AG10803 (cell line): ENCODE measurements at places on chromosomes 12 and 14.

DNA sequence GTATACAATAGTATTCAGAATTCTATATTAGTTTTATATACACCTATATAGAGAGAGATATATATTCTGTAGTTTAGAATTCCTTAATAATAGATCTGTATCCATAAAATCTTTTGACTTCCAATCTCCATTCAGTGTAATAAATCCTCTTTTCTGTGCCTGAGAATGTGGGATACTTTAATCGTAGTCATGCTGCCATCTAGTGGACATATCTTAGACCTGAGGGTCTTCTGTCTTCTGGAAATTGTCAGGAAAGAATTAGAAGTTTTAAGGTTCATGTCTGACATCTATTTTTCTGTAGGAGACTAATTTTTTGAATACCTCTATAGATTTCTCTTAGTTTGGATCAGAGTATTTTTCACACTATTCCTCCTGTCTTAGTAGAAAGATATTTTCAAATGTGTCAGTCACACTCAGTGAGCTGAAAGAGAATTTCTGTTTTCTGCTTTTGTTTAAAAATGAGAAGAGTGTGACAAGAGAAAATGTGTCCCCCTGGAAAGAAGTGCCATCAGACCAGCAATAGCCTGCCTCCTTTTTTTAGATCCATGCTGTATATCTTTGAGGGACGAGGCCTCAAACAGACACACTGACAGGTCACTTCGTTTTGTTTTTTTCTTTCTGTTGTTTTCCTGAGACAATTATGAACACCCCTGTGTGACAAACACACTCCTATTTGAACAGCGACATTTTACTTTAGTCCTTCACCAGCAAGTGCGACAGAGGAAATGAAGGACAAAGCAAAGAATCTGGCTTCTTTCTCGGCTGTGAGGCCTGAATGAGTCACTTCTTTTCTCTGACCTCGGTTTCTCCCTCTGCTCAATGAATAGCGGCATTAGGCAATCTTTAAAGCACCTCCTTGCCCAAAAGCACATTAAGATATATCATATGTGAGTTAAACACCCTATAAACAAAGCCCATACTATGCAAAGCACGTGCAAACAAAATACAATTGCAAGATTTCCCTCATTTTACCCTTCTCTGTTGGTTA, 96.3 kb downstream of the GALC start:
- DNase-seq, result peak; percentile 54

GRCh38 chr12:84079626-84080025, 833.0 kb downstream of the SLC6A15 start:
- DNase-seq, result peak; percentile 18

GRCh38 chr14:55699131-55700057, 119.4 kb downstream of the KTN1 start:
- DNase-seq, result peak; percentile 78

DNA sequence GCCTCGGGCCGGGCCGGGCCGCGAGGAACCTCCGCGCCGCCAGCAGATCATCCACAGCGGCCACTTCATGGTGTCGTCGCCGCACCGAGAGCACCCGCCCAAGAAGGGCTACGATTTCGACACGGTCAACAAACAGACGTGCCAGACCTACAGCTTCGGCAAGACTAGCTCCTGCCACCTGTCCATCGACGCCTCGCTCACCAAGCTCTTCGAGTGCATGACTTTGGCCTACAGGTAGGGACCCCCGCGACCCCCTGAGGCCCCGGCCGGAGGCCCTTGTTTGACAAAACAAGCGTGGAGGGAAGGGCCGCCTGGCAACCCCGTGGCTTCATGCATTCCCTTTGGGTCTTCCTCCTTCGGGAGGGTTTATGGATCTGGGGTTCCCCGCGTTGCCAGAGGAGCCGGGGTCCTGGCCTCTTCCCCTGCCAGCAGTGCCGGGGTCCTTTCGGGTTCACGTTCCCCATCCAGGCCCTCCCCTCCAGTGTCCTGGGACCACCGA, 526 bp downstream of the MLXIP start:
- DNase-seq, result no peak

- DNase-seq, result peak; percentile 95
Observed at GRCh38 chr12:95700316-95700785, 90.2 kb downstream of the NTN4 start.

DNA sequence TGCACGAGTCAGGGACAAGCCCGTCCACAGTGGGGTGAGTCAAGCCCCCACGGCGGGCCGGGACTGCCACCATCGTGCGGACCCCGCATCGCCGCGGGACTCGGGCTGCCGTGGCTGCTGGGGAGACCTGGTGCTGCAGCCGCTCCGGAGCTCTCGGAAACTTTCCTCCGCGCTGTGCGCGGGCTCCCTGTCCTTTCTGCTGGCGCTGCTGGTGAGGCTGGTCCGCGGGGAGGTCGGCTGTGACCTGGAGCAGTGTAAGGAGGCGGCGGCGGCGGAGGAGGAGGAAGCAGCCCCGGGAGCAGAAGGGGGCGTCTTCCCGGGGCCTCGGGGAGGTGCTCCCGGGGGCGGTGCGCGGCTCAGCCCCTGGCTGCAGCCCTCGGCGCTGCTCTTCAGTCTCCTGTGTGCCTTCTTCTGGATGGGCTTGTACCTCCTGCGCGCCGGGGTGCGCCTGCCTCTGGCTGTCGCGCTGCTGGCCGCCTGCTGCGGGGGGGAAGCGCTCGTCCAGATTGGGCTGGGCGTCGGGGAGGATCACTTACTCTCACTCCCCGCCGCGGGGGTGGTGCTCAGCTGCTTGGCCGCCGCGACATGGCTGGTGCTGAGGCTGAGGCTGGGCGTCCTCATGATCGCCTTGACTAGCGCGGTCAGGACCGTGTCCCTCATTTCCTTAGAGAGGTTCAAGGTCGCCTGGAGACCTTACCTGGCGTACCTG, 1.1 kb downstream of the PDE3A start:
- DNase-seq, result peak; percentile 24

DNA sequence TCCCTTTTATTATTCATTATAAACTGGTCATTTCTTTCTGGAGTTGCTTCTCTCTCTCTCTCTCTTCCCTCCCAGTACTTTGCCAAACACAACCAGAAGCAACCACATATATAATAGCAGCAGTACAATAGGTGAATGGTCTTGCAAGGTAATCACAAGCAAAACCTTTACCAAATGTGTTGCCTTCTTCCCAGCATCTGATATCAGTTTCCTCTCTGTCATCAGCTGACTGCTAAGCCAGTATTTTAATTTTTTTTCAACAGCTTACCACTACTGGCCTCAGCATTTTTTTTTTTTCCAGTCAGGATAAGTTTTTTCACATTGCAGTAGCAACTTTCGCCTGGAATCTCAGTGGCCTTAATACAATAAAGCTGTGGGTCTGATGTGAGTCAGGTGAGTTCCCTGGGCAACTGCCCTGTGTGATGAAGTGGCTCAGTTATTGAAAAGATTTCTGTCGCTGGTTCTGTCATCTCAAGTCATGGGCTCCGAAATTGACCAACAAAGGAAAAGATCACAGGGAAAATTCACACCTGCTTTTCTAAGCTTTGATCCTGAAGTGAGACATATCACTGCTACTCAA, 282.5 kb upstream of the AMIGO2 start:
- no peak for DNase-seq

GRCh38 chr14:35333264-35333730, 41.1 kb downstream of the PSMA6 start:
- DNase-seq, result no peak

GRCh38 chr14:103312006-103312635, 21.9 kb upstream of the EIF5 start:
- no peak for DNase-seq

GRCh38 chr12:63075376-63076060, 75.5 kb downstream of the AVPR1A start:
- DNase-seq, result no peak

DNA sequence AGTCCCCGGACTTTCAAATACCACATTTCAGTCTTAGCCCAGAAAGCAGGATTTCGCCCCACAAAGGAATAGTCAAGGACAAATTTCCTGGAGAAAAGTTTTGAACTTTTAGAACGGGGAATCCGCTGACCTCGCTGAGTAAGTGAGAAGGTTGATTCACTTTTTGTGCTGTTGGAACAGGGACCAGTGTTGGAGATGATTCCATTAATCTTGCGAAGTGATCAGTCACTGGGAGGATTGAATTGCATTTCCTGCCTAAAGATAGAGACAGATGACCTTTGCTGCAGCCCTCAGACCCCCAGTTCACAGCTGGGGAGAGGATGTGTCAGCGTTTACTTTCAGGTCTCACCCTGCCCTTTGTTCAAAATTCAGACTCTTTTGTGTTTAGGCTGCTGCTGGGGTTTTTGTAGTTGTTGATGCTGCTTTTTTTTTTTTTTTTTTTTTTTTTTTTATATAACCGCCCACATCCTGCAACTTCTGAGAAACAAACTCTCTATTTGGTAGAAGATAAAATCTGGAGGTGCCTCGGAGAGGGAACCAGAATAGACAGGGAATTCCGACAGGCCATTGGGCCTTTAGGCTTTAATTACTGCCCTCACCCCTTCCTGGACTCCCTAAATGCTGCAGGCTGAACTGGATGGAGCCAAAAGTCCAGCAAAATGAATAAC, 9.8 kb upstream of the KDM2B start:
- peak; percentile 44 for DNase-seq

DNA sequence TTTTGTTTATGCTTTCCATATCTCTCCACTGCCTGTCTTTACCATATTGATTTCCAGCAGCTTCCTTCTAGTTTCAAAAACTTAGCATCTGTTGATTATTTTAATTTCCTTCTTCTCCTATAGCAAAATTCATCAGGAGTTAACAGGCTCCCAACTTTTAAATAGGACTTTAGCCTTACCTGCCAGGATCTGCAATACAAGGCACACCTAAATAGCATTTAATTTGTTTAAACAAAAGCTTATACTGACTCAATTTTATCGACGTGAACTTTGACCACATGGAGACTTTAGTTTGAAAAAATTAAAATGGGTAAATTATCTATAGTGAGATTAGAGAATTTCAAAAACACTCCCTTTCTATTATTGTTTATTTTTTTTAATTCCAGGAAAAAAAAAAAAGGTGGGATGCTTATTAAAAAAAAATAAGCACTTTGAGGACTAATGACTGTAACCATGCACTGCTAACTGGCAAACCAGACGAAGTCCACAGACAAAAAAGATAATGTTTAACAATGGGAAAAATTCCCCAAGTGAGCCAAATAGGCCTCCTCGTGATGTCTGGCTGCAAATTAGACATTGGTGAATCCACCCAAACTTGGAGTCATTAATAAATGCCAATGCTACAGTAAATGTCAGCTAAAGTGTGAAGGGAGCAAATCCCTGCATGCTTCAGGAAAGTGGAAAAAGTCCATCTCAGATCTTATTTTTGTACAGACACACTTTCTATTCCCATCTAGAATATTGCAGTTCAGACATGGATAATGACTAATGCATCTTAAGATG, 40.7 kb downstream of the RMST start:
- DNase-seq, result no peak

GRCh38 chr12:66403746-66404145, 101.5 kb downstream of the HELB start:
- DNase-seq, result no peak

GRCh38 chr12:57874166-57875108, 27.9 kb upstream of the CTDSP2 start:
- DNase-seq, result no peak

- DNase-seq, result peak; percentile 35
Observed at GRCh38 chr14:73295198-73295796, 58.0 kb downstream of the PAPLN start.

DNA sequence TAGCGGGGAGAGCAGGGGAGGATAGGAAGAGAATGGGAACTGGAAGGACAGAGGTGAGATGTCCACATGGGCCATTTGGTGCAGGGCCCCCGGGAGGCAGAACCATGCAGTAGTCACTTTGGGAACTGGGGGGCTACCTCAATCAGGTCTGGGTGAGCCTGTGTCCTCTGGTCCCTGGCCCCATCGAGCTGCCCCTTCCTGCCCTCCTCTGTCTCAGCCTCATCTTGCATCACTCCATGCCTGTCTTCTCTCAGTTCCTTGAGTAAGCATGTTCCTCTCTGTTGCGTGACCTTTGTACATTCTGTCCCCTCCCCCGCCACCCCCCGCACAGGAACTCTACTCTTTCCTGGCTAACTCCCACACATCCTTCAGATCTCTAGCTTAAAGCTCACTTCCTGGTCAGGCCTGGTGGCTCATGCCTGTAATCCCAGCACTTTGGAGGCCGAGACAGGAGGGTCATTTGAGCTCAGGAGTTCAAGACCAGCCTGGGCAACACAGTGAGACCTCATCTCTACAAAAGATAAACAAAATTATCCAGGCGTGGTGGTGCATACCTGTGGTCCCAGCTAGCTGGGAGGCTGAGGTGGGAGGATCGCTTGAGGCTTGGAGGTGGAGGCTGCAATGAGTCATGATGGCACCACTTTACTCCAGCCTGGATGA, 23.2 kb downstream of the FOS start:
- DNase-seq, result peak; percentile 23

- no peak for DNase-seq
Observed at GRCh38 chr14:96383445-96383844, 8.5 kb upstream of the AK7 start.

GRCh38 chr14:85471744-85472143, 58.2 kb upstream of the FLRT2 start:
- peak; percentile 92 for DNase-seq
